ENCODE measurements at places on chromosomes 12 and 14. TPM values are rescaled to one million over a fixed set of nuclear protein-coding genes. Genes with fewer than 3 reads are reported as not detected.

Gene ZNF385A
- 19.0 TPM for total RNA-seq

Gene AVPR1A
- 8.5 TPM for total RNA-seq

DNA sequence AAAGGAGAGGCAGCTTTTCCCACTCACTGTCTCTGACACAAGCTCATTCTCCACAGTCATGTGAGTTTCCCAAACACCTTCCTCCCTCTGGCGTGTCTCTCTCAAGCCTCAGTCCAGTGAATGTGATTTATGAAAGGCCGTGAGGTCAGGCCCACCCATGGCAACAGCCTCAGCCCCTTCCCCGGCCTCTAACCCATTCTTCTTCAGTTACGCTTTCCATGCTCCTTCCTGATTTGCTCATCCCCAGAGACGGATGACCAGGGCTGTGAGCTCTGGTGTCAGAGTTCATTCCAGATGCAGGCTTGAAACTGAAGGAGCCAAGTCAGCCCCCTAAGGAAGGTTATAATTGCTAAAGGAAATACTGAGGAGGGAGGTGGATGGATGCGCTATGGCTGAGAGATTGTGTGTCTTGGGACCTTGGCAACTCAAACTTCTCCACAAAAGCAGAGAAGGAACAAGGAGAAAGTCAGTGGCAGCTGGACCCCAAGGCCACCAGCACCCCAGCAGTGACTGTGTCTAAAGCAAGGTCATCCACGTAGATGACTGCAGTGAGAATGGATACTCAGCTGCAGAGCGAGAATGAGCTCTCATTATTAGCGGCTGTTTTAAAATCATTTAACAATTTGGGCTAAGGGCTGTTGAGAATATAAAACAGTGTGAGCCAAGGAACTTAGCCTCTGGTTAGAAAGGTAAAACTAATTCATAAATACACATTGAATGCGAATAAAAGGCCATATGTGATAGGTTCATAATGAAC, 84.1 kb downstream of the FBXL14 start:
- no peaks in the 10 kb centered on the region for H3K4me1 ChIP-seq
- no peak overlapping the region for H3K27ac ChIP-seq
- no peaks in the 10 kb centered on the region for H3K27me3 ChIP-seq
- H3K36me3 ChIP-seq = no peaks in the 10 kb centered on the region
- DNase-seq = no peak

DNA sequence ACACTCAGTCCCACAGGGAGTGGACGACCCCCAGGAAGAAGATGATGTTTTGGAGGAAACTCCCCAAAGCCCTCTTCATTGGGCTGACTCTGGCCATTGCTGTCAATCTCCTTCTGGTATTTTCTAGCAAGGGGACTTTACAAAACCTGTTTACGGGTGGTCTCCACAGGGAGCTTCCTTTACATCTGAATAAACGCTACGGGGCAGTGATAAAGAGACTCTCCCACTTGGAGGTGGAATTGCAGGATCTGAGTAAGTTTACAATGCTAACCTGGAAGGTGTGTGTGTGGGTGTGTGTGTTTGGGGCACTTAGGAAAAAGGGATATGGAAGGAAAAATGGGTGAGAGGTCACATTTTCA, 416 bp downstream of the GALNT8 start:
- no peaks in the 10 kb centered on the region for H3K27me3 ChIP-seq
- H3K27ac ChIP-seq = no peak overlapping the region
- H3K36me3 ChIP-seq = no peaks in the 10 kb centered on the region
- H3K4me3 ChIP-seq = no peak overlapping the region
- no peak for DNase-seq

GRCh38 chr12:29437575-29437974, 56.6 kb upstream of the ERGIC2 start:
- no peaks in the 10 kb centered on the region for H3K36me3 ChIP-seq
- H3K4me1 ChIP-seq = no peaks in the 10 kb centered on the region
- no peak overlapping the region for H3K27ac ChIP-seq
- no peak for DNase-seq
- H3K4me3 ChIP-seq = no peak overlapping the region

DNA sequence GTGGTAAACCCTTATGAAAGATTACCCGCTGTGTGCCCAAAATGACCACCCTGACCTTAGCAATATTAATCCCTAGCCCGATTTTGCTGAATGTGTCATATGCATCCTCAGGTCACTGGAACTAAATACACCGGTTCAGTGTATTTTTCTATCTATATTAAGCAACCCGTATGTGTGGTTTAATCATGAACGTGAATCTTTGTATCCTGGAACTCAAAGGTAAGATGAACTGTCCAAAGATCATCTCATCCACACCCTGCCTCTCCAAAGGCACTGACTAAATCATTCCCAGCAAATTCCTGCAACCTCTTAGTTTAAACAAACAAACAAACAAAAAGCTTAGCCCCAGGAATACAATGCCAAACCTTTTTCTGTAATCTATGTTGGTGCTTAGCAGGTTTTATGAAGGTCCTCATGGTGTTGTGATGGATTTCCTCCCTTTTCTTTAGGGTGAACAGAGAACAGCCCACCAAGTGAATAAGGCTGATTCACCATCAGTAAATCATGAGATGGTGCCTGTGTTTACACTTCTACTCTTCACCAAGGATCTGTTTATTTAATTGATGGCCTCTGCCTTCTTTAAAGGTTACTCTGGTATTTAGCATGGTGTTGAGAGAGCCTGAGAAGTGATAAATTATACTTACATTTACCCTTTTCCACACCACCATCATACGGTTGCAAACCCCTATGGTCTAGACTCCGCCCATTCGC, 298.6 kb downstream of the DPF3 start:
- H3K27me3 ChIP-seq = no peaks in the 10 kb centered on the region
- no peak overlapping the region for H3K27ac ChIP-seq
- no peaks in the 10 kb centered on the region for H3K4me1 ChIP-seq
- no peak for DNase-seq
- H3K36me3 ChIP-seq = no peaks in the 10 kb centered on the region

- H3K27ac ChIP-seq = peak overlapping the region; percentile 88
- H3K4me1 ChIP-seq = peaks cover 63% of the 10 kb centered on the region
- no peak for DNase-seq
- no peak overlapping the region for H3K4me3 ChIP-seq
These were observed 29.2 kb downstream of the FBLN5 start for GRCh38 chr14:91918186-91918883.
